ENCODE measurements at places on chromosomes 16 and 17.

- DNase-seq = no peak
- H3K27me3 ChIP-seq = no peaks in the 10 kb centered on the region
- H3K4me3 ChIP-seq = peak overlapping the region; percentile 4
Measured at GRCh38 chr17:55418369-55419268, 3.0 kb downstream of the MMD start.

- no peak overlapping the region for H3K27ac ChIP-seq
- peaks cover 10% of the 10 kb centered on the region for H3K36me3 ChIP-seq
- H3K27me3 ChIP-seq = no peaks in the 10 kb centered on the region
- no peak overlapping the region for H3K4me3 ChIP-seq
- DNase-seq = no peak
Measured at GRCh38 chr17:2107506-2107905, 52.6 kb downstream of the HIC1 start.

GRCh38 chr17:38451840-38452529 is 23.7 kb downstream of the ARHGAP23 start:
- H3K4me1 ChIP-seq = peaks cover 8% of the 10 kb centered on the region
- H3K4me3 ChIP-seq = no peak overlapping the region
- peaks cover 24% of the 10 kb centered on the region for H3K27me3 ChIP-seq

- no peaks in the 10 kb centered on the region for H3K27me3 ChIP-seq
- H3K4me1 ChIP-seq = peaks cover 31% of the 10 kb centered on the region
- no peak for DNase-seq
- H3K36me3 ChIP-seq = peaks cover 3% of the 10 kb centered on the region
- H3K4me3 ChIP-seq = peak overlapping the region; percentile 9
Measured at GRCh38 chr16:31455601-31456314, 3.5 kb upstream of the ARMC5 start.

DNA sequence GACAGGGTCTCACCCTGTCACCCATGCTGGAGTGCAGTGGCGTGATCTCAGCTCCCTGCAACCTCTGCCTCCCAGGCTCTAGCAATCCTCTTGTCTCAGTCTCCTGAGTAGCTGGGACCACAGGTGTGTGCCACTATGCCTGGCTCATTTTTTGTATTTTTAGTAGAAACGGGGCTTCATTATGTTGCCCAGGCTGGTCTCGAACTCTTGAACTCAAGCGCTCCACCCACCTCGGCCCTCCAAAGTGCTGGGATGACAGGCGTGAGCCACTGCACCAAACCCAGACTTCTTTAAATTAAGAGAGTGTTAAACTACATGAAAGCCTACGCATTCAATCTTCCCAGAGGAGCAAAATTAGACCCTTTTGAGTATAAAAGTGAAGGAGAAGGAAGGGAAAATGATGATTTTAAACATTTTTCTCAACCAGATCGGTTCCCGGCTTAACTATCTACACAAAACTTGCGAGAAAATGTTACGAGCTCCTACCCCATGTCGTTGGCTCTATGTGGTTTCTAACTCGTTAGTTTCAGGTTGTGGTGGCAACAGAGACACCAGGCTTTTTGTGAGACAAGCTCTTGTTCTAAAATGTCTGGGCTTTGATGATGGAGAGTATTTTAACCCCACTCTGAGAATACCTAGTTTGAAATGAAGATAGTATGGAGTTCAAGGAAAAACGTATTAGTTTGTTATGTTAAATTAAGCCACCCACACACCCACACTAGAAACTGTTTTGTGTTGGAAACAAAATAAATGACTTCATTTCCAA is 26.3 kb downstream of the STAT5B start:
- H3K27ac ChIP-seq = peak overlapping the region; percentile 89
- peaks cover 31% of the 10 kb centered on the region for H3K4me1 ChIP-seq
- no peaks in the 10 kb centered on the region for H3K36me3 ChIP-seq
- DNase-seq = no peak
- H3K27me3 ChIP-seq = no peaks in the 10 kb centered on the region
- peak overlapping the region; percentile 46 for H3K4me3 ChIP-seq

- H3K27me3 ChIP-seq = peaks cover 31% of the 10 kb centered on the region
- no peaks in the 10 kb centered on the region for H3K36me3 ChIP-seq
- H3K27ac ChIP-seq = no peak overlapping the region
Measured at GRCh38 chr16:23276821-23277220, 25.3 kb upstream of the SCNN1B start.

GRCh38 chr17:59441464-59442096 is 110.1 kb downstream of the YPEL2 start:
- no peak overlapping the region for H3K4me3 ChIP-seq
- H3K4me1 ChIP-seq = peaks cover 13% of the 10 kb centered on the region
- peaks cover 2% of the 10 kb centered on the region for H3K27me3 ChIP-seq
- no peak for DNase-seq

- H3K27me3 ChIP-seq = no peaks in the 10 kb centered on the region
- no peak overlapping the region for H3K27ac ChIP-seq
- H3K4me1 ChIP-seq = peaks cover 4% of the 10 kb centered on the region
- no peak overlapping the region for H3K4me3 ChIP-seq
- no peak for DNase-seq
- H3K36me3 ChIP-seq = peaks cover 24% of the 10 kb centered on the region
Measured at GRCh38 chr16:47448830-47449575, 11.9 kb downstream of the ITFG1 start.

GRCh38 chr17:7479213-7480088 is at the start of gene ZBTB4:
ZBTB4 (minus strand) TSS chr17:7479631; CDS start chr17:7466801, 12,830 bp downstream.
- DNase-seq = peak; percentile 53
- H3K4me3 ChIP-seq = peak within 1 kb of the TSS; percentile 91
- peak within 1 kb of the TSS; percentile 93 for H3K27ac ChIP-seq
- H3K27me3 ChIP-seq = no peaks in the 10 kb centered on the region
- H3K36me3 ChIP-seq = no peaks in the 10 kb centered on the region

GRCh38 chr17:44414394-44415155 is 25.1 kb upstream of the ITGA2B start:
- peaks cover 14% of the 10 kb centered on the region for H3K36me3 ChIP-seq
- no peak overlapping the region for H3K4me3 ChIP-seq
- no peak overlapping the region for H3K27ac ChIP-seq
- no peak for DNase-seq

- H3K27me3 ChIP-seq = no peaks in the 10 kb centered on the region
- H3K36me3 ChIP-seq = peaks cover 6% of the 10 kb centered on the region
- no peak overlapping the region for H3K4me3 ChIP-seq
- no peak for DNase-seq
- no peaks in the 10 kb centered on the region for H3K4me1 ChIP-seq
- H3K27ac ChIP-seq = no peak overlapping the region
Measured at GRCh38 chr16:1597154-1597553, 14.7 kb downstream of the IFT140 start.

DNA sequence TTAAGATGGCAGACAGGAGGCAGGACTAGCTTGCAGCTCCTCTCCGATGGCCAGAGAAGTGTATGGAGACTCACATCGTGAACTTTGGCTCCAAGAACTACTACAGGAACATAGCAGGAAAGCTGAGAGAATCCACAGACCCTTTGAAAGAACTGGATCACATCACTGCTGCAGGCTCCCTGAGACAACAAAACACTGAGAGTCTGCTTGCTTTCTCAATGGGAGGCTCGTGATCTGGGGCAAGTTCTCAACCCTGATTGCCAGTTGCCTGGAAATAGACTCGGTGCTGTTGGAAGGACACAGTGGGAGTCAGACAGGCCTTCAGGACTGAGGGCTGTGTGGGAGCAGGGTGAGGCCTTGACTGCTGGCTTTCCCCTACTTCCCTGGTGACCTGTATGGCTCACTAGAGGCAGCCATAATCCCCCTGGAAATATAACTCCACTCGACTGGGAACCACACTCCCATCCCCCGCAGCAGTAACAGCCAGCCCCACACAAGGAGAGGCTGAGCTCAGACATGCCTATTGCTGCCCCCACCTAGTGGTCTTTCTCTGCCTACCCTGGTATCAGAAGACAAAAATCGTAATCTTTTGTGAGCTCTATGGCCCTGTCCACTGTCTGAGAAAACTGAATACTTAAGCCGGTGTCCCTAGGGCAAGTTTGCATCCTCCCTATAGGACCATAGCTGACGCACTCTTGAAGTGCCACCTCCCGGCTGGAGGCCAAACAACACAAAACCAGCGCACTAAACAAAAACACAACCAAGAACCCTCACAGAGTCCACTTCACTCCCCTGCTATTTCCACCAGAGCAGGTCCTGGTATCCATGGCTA is 238.4 kb downstream of the CEP112 start:
- no peak overlapping the region for H3K27ac ChIP-seq
- peaks cover 2% of the 10 kb centered on the region for H3K27me3 ChIP-seq
- H3K4me1 ChIP-seq = no peaks in the 10 kb centered on the region

DNA sequence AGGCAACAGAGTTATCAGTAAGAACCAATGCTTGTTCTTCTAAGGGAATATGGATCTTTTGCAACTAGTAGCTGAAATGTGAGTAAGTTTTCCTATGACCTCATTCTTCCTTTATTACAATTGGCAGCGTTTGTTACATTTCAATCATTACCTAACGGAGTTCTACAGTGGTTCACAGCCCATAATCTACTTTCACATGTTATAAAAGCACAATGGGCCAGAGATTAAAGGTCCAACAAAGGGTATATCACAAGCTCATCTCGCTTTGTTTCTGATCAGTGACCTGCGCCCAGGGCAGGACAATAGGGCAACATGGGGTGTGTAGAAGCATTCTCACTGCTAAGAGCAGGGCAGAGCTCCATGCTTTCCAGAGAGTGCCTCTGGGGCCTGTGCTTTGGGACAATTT is 279.9 kb upstream of the DYNLRB2 start:
- DNase-seq = no peak
- H3K4me1 ChIP-seq = no peaks in the 10 kb centered on the region
- H3K27ac ChIP-seq = no peak overlapping the region
- no peak overlapping the region for H3K4me3 ChIP-seq
- H3K36me3 ChIP-seq = no peaks in the 10 kb centered on the region
- H3K27me3 ChIP-seq = peaks cover 2% of the 10 kb centered on the region

DNA sequence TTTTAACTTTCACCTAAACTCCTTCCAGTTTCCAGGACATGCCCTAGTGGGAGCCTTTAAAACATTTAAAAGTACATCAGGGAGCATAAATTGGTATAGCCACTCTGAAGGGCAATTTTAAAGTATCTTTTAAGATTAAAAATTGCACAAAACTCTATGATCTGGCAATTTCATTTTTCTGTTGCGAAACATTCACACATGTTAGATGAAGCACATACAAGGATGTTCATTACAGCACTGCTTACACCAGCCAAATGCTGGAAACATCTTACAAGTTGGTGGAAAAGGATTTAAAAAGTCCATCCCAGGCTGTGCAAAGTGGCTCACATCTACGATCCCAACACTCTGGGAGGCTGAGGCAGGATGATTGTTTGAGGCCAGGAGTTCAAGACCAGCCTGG is 26.4 kb upstream of the LONP2 start:
- H3K4me1 ChIP-seq = no peaks in the 10 kb centered on the region
- no peaks in the 10 kb centered on the region for H3K36me3 ChIP-seq
- no peaks in the 10 kb centered on the region for H3K27me3 ChIP-seq
- no peak overlapping the region for H3K4me3 ChIP-seq

DNA sequence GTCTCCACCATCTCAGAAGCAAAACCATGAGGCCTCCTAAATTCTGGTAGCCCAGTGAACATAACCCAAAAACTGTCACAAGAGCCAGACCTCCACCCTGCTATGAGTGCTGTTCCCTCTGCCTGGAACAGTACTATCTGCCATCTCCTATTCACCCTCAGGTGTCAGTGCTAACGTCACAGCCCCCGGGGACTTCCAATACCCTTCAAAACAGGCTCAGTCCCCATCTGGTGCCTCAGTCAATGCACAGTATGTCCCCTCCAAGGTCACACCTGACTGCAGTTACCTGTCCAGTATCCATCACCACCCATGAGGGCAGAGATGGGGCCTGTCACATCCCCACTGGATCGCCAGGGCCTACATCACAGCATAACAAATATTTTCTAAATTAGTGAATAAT is 11.5 kb downstream of the CREBBP start:
- no peak for DNase-seq
- no peak overlapping the region for H3K4me3 ChIP-seq
- H3K27me3 ChIP-seq = no peaks in the 10 kb centered on the region
- H3K27ac ChIP-seq = no peak overlapping the region

- H3K36me3 ChIP-seq = no peaks in the 10 kb centered on the region
- H3K27ac ChIP-seq = no peak overlapping the region
- H3K4me3 ChIP-seq = no peak overlapping the region
- no peaks in the 10 kb centered on the region for H3K27me3 ChIP-seq
- no peaks in the 10 kb centered on the region for H3K4me1 ChIP-seq
Measured at GRCh38 chr16:75048530-75048929, 49.7 kb downstream of the ZNRF1 start.

- H3K4me1 ChIP-seq = no peaks in the 10 kb centered on the region
- no peak overlapping the region for H3K4me3 ChIP-seq
- no peaks in the 10 kb centered on the region for H3K36me3 ChIP-seq
- DNase-seq = no peak
Measured at GRCh38 chr17:62862251-62862650, 54.1 kb upstream of the MARCHF10 start.

- no peaks in the 10 kb centered on the region for H3K27me3 ChIP-seq
- no peak overlapping the region for H3K4me3 ChIP-seq
- no peaks in the 10 kb centered on the region for H3K4me1 ChIP-seq
- peak; percentile 39 for DNase-seq
- H3K27ac ChIP-seq = no peak overlapping the region
Measured at GRCh38 chr16:20774703-20775362, 11.0 kb downstream of the ACSM3 start.

DNA sequence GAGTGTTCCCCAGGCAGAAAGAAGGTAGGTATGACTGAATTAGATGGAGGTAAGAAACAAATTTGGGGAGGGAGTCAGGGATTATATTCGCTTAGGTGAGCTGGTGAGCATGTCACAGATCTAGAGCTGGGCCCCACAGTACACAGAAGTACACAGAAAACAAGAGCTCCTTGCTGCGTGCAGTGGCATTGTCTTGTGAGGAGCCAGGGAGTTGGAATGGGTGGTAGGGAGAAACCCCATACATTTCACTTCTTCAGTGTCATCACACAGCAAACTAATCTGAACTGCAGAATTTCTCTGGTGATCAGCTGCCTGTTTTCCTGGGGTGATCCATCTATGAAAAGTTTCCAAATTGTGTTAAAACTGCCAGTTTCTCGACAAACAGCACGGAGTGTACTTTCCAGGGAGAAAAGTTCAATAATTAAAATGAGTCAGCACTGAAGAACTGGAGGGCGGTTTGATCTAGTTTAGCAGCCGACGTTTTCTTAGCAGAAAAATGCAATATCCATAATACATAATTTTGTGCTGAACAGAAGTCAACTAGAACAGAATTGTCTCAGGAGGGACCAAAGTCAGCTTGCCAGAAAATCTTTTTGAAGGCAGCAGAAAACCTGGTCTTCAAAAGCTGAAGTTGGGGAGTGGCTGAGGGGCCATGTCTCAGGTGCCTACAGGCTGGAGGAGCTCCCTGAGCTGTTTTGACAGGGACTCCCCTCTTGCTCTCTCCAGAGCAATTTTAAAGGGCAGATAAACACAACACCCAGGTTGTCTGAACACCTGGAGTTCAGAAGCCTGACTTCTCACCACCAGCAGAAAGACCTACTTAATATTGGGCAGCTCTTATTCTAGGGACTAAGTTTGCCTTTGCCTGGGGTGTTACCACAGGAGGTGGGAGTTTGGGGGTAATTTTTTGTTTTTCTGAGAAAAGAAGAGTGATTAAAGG is 448.6 kb downstream of the CA10 start:
- no peaks in the 10 kb centered on the region for H3K36me3 ChIP-seq
- H3K27me3 ChIP-seq = peaks cover 8% of the 10 kb centered on the region
- no peak overlapping the region for H3K27ac ChIP-seq
- DNase-seq = no peak

- peaks cover 3% of the 10 kb centered on the region for H3K27me3 ChIP-seq
- no peak overlapping the region for H3K4me3 ChIP-seq
- H3K27ac ChIP-seq = no peak overlapping the region
- H3K4me1 ChIP-seq = no peaks in the 10 kb centered on the region
- H3K36me3 ChIP-seq = no peaks in the 10 kb centered on the region
- DNase-seq = no peak
Measured at GRCh38 chr17:511001-511698, 158.5 kb upstream of the RPH3AL start.

All from memory B cell (primary cell).